ENCODE measurements at places on chromosomes 7 and 10.

DNA sequence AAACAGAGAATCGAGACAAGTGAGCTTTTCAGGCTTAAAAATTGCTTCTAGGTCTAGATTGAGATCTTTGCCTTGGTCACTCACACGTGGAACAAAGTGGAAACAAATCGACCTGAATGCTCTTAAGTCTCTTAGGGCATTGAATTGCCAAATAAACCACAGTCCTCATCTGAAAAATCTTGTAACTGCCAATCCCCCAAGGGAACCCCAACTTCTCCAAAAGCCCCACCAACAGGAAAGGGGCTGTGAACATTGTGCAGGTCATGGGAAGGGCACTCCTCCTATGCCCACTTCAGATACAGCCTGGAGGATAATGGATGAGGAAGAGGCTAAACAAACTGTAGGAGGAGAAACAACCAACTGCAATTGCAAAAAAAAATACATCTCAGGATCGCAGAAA lies 91.3 kb downstream of the DGKI start:
- no peak for DNase-seq

GRCh38 chr7:131898418-131898817 lies 342.0 kb upstream of the PODXL start:
- peak; percentile 69 for DNase-seq

DNA sequence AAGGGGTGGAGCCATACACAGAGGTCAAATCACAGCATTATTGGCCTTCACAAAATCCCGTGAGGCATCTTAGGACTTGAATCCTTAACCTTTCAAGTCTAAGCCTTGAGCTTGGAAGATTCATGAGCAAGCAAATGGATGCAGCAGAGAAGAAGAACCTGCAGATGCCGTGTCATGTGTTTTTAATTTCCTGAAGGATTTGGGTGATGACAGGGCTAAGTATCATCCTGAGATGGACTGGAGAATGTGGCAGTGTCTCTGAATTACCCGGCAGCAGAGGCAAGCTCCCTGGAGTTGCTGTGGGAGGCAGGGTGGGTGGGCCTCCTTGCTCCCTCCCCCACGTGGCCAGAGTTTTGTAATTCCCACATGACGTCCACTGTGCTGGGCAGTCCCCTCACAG lies 50.8 kb downstream of the GCC1 start:
- DNase-seq = peak; percentile 15

DNA sequence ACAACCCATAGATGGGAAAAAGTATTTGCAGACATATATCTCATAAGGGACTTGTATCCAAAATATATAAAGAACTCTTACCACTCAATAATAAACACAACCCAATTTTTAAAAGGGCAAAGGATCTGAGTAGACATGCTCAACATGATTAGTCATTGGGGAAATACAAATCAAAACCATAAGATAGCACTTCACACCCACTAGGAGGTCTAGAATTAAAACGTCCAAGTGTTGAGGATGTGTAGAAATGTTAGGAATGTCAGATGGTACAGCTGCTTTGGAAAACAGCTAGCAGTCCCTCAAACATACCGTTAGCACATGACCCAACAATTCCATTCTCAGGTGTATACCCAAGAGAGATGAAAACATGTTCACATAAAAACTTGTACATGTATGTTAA lies 8.3 kb downstream of the PSTK start:
- DNase-seq = peak; percentile 34

DNA sequence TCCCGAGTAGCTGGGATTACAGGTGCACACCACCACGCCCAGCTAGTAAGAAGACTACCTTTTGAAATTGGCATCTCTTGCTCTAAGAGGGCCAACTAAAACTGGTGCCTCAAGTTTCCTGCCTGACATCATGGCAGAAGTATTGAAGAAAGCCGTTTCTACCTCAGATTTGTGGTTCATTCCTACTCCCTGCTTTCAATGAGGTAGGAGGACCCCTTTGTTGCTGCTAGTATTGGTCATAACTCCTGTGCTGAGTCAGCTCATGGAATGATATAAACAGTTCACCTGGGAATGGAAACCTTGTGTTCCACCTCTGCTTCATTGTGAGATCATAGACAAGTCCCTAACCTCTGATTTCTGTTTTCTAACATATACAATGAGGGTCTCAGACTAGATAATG lies 82.8 kb downstream of the CDK6 start:
- DNase-seq = no peak

- no peak for DNase-seq
Observed at GRCh38 chr7:80807166-80807900, 111.5 kb downstream of the SEMA3C start.

All from AG10803 (cell line).